ENCODE measurements at places on chromosomes 2 and 18.

DNA sequence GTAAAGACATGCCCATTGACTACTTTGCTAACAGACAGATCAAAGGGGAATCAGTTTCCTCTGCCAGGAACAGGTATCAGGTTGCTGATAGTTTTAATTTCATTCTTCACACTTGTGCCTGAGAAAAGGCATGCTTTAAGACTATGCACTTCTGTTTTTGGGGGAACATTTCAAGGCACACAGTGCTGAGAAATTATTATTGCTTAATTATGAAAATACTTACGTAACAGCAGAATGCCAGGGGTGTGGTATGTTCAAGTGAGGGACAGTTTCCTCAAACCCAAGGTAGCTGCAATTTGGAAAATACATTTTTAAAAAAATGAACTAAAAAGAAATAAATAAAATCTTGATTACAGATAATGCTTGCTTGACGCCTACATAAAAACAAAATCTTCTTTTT, 1746.1 kb upstream of the PIK3C3 start:
- no peak for DNase-seq

- DNase-seq = no peak
These were observed 184.9 kb downstream of the AFF3 start for GRCh38 chr2:99957332-99958133.

- DNase-seq = no peak
These were observed 252.5 kb downstream of the XIRP2 start for GRCh38 chr2:167140767-167141166.

DNA sequence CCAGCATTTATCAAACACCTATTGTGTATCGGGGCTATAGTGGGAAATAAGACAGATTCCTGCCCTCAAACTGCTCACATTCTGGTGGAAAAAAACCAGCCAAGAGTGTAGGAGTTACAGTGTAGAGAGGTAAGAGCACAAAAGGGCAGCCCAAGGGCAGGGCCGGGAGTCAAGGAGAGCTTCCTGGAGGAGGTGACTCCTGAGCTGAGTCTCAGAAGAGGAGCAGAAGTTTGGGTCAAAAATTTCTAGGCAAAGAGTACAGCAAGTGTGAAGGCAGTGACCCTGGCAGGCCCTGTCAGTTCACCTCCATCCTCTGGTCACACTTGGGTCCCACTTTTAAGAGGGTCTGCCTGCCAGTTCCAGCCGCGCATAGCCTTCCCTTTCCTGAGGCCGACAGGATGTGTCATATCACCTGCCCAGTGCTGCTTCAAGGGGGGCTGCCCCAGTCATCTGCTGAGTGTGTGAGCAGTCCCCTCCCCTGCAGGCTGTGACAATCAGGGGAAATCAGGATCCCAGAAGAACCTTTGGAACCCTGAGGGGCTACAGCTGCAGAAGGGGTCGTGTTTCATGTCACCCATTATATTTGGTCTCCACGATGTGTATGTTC, 118.4 kb downstream of the GLI2 start:
- no peak for DNase-seq

DNA sequence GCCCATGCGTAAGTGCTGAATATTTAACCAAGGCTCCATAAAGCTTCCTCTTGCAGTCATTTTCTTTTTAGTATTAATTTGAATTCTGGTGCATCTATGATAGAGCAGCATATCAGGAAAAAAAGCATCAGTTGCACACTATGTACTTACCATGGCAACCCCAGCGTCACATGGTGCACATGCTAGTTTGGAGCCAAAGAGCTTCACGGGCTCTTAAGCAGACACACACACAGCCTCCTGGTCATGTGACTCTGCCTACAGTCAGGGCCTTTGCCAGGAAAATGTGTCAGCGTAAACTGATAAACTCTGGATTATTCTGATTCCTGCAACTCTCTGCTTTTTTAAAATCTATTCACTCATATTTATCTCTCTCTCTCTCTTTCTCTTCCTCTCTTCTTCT, 30.2 kb downstream of the NYAP2 start:
- no peak for DNase-seq

GRCh38 chr18:37762076-37762621, 196.6 kb upstream of the CELF4 start:
- DNase-seq = no peak

- no peak for DNase-seq
These were observed 8.0 kb downstream of the D2HGDH start for GRCh38 chr2:241742320-241742939.

GRCh38 chr2:231099918-231100317, 24.9 kb downstream of the HTR2B start:
- DNase-seq = peak; percentile 18

DNA sequence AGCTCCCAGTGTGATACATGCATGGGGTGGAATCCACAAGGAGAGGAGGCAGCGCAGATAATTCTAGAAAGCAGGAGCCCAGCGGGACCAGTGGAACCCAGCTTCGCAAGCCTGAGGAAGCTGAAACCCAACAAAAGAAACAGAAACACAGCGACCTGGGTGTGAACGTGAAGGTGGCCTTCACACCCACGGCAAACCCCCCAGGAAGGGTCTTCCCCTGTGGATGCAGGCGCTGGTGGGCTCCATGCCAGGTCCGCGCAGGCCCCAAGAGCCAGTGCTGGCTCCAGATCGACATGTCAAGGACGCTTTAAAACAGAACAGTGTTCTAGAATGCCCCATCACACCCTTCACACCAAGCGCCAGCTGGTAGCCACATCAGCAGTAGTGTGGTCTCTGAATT, 22.1 kb downstream of the KIF1A start:
- DNase-seq = no peak

DNA sequence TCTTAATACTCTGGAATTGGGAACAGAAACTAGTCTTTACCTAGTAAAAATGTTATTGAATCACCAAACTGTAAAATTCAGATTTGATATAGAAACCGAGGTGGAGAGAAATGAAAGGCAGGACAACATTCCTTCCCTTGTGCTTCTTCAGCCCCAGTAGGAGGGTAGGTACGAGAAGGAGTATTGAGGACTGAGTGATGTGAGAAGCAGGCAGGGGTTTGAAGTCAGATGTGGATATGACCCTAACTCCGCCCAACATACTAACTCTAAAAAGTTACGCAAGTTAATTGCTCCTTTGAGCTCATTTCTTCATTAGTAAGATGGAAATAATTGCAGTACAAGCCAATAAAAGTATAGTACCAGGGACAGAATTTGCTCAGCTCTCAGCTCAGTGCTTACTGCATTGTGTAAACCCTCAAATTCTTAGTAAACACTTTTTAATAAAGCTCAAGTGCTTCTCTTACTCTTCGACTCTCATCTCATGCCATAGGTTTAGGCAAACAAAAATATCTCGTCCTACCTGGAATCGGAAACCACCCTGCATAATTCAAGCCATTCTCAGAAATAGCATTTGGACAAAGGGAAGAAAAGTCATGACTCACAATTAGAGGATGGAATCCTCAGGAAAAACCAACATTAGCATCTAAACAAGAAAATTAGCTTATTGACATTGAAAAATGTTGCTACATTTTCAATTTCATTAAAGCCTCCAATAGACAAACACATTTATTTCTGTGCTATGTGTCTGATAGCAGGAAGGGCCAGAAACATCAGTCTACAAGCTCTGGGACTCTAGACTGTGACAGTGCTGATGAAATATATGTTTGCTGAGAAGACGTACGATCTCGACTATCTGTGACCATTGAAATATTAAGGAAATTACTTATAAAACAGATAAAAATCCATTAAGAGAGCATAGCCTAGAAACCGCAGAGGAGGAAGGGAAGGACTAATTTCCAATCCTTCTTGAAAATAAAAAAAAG, 161.3 kb downstream of the HNMT start:
- DNase-seq = no peak

- DNase-seq = no peak
These were observed 43.6 kb downstream of the UGGT1 start for GRCh38 chr2:128134573-128134972.

- DNase-seq = no peak
These were observed 1096.8 kb upstream of the ACVR2A start for GRCh38 chr2:146748046-146748445.

DNA sequence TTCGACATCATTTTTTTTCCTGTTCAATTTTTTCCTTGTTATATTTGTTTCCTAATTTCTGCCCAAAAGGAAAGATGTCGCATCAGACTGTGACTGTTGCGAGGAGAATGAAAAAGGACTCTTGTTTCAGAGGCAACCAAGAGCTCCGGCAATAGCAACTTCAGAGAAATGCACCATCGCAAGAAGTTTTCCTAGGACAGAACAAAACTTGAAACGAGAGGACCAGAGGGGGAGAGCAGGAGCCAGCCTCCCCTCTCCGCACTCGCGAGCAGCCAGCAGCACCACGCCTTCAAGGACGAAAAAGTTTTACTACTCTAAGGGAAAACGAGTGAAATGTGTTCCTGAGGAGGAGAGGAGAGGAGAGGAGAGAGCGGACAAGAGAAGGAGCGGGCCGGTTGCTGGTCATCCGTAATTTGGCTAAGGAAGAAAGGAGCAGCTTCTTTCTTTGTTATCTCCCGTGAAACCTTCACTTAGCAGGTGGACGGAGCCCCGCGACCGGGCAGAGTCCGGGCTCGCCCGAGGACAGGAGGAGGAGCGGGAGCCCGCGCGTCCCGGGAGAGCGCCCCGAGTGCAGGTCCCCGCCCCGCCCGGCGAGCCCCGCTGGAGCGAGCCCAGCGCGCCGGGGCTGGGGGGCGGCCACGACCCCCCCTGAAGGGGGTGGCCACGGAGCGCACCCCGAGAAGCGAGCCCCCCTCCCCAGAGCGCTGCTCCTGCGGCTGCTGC, 744 bp downstream of the POU3F3 start:
- DNase-seq = no peak

DNA sequence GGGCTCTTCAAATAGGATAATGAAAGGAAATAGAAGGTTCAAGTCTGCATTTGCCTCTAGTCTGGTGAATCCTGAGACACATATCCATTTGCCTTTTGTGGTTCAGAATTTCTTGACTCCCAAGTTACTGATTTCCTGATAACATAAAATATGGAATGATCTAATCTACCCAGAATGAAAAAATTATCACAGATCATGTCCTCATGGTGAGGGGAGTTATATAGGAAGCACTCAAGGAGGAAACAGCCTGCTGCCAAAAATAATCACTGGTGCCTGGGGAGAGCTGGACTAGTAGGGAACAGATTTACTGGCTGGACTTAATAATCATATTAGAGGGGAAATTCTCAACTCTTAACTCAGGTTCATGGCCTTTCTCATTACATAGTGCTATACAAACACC, 95.5 kb upstream of the STK17B start:
- DNase-seq = no peak

DNA sequence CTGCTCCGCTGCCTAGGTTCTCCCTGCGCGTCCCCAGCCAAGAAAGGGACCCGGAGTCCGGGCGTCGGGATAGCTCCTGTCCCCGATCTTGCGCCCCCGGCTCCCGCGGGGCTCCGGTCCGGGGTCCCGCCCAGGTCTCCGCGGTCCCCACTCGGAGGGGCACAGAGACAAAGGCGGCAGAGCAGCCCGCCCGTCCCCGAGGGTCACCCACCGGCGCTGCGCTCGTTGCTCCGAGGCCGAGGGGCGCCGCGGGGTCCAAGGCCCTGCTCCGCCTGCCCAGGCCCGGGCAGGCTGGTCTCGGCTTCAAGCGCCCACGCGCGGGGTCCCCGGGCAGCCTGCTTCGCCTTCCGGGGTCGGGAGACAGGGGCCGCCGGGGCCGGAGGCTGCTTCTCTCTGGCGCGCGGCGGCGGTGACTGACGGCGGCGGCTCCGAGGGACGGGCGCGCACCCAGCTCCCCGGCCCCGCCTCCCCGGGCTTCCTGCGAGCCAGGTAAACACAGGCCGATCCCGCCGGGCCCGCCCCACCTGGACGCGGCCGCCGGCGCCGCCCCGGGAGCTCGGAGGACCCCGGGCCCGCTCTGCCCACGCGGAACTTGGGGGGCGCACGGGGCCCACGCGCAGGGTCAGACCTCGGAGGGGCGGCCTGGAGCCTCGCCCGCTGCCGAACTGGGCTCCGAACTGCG, at the start of gene MBP:
Gene MBP (minus strand): TSS at position 415 of the 682 bp plus-strand sequence. CDS start 27,522 bp downstream, outside the sequence.
- peak; percentile 83 for DNase-seq

DNA sequence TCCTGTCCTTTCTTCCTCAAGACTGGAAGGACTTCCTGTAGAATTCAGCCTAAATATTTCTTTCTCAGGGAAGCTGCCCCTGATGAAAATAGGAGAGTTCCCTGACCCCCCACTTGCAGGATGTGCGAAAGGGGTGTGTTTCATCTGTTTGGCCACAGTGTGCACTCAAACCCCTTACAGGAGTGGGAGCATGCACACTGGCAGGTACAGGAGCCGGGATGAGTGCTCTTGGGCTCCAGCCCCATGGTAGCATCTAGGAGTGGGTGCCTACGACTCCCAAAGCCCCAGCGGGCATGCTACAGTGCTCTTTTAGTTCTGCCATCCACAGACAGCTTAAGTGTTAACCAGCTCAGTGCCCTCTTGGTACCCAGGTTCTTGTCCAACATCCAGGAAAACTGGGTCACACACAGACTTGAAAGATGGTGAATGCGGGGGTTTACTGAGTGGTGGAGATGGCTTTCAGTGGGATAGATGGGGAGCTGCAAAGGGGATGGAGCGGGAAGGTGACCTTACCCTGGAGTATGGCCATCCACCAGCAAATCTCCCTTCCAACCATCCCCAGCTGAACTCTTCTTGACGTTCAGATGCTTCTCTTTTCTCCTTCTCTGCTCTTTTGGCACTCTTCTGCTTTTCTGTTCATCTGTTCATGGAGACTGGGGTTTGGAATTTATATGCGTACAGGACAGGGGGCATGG, 295.0 kb upstream of the NCKAP5 start:
- no peak for DNase-seq

DNA sequence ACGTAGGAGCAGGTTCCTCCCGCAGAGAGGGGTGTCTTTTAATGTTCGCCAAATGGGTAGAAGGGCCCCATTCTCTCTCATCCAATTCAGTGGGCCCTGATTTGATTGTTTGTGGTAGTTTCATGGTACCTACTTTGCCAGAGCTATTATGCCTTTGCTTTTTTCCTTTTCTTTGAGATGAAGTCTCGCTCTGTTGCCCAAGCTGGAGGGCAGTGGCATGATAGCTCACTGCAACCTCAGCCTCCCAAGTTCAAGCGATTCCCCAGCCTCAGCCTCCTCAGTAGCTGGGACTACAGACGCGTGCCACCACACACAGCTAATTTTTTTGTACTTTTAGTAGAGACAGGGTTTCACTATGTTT, 59.7 kb downstream of the DDX1 start:
- no peak for DNase-seq

- no peak for DNase-seq
These were observed 714.1 kb downstream of the KCNJ3 start for GRCh38 chr2:155412598-155412997.

DNA sequence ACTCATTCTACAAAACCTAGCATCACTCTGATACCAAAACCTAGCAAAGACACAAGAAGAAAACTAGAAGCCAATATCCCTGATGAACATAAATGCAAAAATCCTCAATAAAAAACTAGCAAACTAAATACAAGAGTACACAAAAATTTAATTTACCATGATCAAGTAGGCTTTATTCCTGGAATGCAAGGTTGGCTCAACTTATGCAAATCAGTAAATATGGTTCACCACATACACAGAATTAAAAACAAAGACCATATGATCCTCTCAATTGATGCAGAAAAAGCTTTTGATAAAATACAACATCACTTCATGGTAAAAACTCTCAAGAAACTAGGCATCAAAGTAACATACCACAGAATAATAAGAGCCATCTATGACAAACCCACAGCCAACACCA, 188.3 kb downstream of the ETAA1 start:
- no peak for DNase-seq

- no peak for DNase-seq
These were observed 158.0 kb downstream of the LTBP1 start for GRCh38 chr2:33104726-33105125.

All from activated CD4-positive, alpha-beta T cell treated with anti-CD3 and anti-CD28 coated beads for 36 hours (primary cell).